ENCODE measurements at places on chromosomes 5 and 9.

- DNase-seq: no peak
These were observed at the start of gene SLC27A6 for GRCh38 chr5:128965011-128965637. SLC27A6 (plus strand) TSS chr5:128965488; CDS start chr5:128966138, 650 bp downstream.

GRCh38 chr5:102231693-102232619 lies 64.1 kb downstream of the SLCO4C1 start:
- no peak for DNase-seq

- no peak for DNase-seq
These were observed 29.5 kb upstream of the RAPGEF1 start for GRCh38 chr9:131769361-131769760.

GRCh38 chr5:66877843-66878242 lies 281.6 kb downstream of the MAST4 start:
- no peak for DNase-seq

GRCh38 chr9:135029871-135030565 lies 57.5 kb upstream of the OLFM1 start:
- DNase-seq: no peak

GRCh38 chr5:4144411-4145007 lies 548.9 kb downstream of the IRX1 start:
- no peak for DNase-seq

DNA sequence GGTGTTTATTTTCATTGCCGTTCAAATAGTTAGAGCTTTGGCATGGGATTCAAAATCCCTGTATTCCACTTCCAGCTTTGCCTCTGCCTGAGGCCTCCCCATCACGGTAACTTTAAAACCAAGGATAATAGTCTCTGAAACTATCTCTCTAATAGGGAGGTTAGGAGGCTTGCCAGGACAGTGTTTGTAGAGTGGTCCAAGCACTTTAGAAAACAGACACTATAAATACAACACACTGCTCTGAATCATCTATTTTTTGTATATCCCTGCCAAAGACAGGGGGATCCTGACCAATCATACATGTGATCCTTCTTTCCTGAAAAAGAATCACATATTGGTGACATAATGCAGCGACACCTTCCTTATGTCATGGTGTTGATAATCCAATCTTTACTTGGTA lies 326.8 kb downstream of the BNC2 start:
- no peak for DNase-seq

GRCh38 chr5:35331956-35332950 lies 102.0 kb upstream of the PRLR start:
- DNase-seq: no peak

DNA sequence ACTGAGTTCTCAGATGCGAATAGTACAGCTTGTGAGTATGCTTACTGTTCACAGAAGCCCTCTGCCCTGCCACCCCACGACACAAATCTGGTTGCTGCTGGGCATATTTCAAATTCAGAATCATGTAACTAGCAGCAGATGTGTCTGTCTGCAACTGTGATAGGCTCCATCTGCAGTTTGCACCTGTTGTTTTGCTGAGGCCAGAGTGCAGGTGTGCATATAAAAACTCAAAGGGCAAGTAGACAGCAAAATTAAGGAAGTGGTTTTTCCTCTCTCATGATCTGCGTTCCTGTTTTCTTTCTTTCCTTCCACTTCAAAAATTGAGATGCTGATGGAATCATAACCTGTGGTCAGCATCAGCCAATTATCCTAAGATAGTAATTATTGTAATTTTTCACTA lies 1000.5 kb downstream of the PTPRD start:
- DNase-seq: no peak

- DNase-seq: no peak
These were observed 424.6 kb downstream of the CCDC171 start for GRCh38 chr9:15977438-15977837.

GRCh38 chr9:127522727-127523126 lies 71.4 kb downstream of the LRSAM1 start:
- DNase-seq: no peak

DNA sequence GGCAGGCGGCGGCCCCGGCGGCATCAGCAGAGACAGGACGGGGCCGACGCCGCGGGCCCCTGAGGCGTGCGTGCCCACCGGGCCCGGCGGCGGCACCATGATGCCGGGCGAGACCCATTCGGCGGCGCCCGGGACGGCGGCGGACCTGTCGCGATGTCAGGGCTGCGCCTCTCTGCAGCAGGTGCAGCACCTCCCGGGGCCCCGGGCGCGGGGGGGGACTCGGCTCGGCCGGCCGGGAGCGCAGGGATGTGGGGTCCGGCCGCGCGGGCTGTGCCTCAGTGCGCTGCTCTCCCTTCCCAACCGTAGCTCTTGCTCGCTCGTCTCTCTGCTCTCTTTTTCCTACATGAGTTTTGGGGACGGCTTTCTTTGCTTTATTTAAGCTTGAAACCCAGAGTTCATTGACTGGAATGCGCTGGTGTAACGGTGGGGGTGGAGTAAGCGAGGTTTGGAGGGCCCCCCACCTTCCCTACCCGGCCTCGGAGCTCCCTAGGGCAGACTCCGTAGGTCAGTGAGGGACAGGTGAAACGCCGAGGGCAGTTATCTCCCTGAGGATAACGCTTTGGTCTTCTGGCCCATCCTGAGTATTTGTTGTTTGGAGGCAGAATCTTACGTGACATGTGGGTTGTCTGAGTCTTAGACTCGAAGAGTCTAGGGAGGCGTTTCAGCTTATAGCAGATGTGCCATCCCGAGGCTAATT lies 490 bp downstream of the ICE1 start:
- no peak for DNase-seq

DNA sequence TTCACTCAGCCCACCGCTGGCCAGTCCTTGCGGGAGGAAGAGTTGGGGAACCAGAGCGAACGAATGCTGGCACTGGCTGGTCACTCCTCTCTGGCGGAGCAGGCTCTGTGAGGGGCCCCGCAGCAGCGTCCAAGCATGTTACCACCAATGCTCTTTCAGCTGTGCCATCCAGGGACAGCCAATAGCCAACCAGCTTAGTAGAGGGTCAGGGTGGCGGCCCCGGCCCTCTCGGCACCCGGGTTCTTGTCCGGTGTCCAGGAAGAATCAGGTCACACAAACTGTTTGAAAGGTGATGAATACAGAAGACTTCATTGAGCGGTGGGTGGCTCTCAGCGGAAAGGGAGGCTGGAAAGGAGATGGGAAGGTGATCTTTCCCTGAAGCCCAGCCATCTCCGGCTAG lies 135.3 kb downstream of the EGFLAM start:
- no peak for DNase-seq

GRCh38 chr5:168637281-168637680 lies 58.1 kb upstream of the PANK3 start:
- DNase-seq: no peak

GRCh38 chr9:134353539-134353938 lies 27.3 kb downstream of the RXRA start:
- DNase-seq: no peak

DNA sequence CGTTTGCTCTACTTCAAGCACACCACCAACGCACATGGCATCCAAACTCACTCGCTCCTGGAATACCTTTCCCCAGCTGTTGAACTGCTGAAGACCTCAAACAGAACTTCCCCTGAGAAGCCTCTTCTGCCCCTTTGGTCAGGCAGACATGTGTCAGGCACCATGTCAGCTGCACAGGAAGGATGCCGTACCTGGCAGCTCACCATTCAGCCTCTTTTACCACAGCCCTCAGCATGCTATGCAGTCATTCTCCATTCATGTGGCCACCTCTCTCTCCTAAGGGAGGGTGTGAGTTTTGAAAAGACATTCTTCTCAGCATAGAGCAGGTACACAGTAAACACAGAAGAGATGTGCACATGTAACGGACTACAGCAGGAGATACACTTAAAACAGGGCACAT lies 14.2 kb downstream of the IL4 start:
- DNase-seq: no peak

GRCh38 chr5:135139381-135140134 lies 105.5 kb upstream of the PITX1 start:
- no peak for DNase-seq

DNA sequence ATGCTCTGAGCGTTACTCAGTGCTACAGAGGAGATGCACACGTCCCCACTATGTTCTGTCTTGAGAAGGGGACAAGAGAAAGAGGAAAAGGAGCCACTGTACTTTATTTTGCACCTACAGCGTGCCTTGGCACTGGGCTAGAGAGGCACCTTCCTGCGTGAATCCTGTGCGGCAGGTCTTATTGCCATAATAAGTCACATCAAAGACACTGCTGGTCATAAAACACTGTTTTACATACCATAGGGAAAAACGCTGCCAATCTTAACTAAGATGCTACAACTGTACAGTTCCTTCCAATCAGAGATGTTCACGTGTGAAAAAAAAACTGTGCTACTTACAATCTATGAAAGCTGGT lies 48.1 kb downstream of the NEURL1B start:
- no peak for DNase-seq

DNA sequence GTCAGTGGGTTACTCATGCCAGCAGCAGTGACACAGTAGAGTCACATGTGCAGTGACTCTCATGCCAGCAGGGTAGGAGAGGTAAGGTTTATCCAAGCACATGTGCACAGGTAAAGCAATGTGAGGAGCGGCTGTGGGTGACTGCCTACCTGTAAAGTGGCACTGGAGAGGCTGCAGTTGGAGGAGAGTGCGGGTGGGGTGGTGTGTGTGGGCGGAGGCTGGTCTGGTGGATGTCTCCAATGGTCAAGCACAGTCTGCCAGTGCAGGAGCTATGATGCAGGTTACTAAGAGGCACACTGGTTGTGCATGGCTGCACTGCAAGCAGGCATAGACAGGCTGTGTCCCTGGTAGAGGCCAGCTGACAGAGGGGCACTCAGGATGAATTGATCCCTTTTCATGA lies 588.2 kb upstream of the FTMT start:
- no peak for DNase-seq

DNA sequence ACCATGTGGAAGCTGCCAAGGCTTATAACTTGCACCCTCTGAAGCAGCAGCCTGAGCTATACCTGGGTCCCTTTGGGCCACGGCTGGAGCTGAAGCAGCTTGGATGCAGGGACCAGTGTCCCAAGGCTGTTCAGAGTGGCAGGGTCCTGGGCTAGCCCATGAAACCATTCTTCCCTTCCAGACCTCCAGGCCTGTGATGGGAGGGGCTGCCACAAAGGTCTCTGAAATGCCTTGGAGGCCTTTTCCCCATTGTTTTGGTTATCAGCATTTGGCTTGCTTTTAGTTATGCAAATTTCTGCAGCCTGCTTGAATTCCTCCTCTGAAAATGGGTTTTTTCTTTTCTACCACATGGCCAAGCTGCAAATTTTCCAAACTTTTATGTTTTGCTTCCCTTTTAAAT lies 433.7 kb upstream of the ACO1 start:
- no peak for DNase-seq

- DNase-seq: no peak
These were observed 445.3 kb downstream of the EBF1 start for GRCh38 chr5:158654415-158654814.

DNA sequence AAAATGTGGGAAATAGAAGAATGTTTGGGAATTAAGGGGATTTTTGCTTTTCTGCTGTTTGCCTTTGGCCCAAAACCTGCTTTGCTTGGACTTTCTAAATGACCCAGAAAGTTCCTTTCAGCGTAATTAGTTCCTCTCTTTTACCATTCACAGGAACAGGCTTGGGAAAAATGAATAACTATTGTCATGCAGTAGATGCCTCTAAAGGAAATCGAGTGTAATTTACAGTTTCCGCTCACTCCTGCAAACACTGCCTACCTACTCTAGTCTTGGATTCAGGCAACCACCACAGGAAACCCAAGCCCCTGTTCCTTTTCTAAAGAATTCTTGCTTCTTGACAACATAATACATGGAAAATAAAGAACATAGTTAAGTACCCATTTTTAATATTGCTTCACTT lies 25.0 kb downstream of the TTC23L start:
- DNase-seq: no peak

- no peak for DNase-seq
These were observed 110.8 kb downstream of the SMARCA2 start for GRCh38 chr9:2125906-2126305.

DNA sequence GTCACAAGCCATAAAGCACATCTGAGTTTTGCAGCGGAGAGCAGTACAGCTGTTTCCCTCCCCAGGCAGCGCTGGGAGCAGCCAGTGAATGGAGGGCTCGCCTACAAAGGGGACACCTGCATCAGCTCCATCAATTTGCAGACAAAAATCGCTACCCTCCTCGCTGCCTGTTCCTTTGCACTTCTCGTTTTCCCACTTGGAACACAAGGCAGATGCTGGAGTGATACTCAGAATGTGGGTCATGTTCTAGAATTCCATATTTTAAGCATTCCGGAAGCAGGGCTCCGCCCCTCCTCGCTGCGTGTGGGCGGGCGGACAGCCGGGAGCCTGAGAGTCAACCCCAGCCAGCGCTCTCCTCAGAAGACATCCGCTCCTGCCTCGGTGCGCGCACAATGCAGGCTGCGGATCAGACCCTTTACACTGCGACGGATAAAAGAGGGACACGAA lies 92.1 kb downstream of the LMNB1 start:
- DNase-seq: no peak

GRCh38 chr5:150137168-150137957 lies 18.3 kb downstream of the PDGFRB start:
- DNase-seq: no peak

- no peak for DNase-seq
These were observed 11.6 kb upstream of the CLTB start for GRCh38 chr5:176427971-176428370.

DNA sequence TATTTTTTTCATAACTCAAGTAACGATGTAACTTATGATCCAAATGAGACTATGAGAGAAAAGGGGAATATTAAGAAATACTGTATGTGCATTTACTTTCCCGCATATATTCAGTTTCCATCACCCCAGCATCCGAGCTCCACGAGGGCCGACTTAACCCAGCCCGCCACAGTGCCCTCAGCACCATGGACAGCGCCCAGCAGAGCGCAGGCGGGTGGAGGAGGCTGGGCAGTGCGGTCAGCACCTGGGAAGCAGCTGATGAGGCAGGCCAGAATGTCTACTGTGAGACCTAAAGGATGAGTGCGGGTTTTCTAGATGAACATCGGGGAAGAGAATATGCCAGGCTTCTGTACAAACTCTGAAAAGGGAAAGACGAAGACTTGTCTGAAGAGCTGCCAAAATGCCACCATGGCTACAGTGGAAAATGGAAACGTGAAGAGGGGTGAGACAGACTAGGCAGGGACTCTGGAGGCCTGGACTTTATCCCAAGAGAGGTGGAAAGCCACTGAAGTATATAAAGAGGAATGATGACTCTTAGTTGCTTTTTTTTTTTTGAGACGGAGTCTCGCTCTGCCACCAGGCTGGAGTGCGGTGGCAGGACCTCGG lies 34.5 kb upstream of the MED27 start:
- DNase-seq: no peak

DNA sequence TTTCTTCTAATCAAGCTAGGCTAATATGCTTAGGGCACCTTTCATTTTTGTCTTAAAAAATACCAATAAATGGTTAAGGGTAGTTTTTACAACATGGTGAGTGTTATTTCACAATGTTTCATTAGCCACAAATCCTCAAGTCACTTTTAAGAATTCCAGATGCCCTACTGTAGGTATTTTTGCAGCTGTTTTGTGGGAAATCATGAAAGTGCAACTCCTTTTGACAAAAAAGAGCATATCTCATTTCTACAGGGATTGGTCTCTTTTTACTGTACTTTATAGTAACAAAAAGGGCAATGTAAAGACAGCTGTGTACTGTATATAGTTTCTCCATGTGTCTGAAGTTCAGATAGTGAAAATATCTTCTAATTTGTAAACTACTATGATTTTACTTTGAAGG lies 28.3 kb upstream of the GAS1 start:
- DNase-seq: no peak

Measured in activated CD4-positive, CD25-positive, alpha-beta regulatory T cell (primary cell).